ENCODE measurements at places on chromosomes 7 and 10.

DNA sequence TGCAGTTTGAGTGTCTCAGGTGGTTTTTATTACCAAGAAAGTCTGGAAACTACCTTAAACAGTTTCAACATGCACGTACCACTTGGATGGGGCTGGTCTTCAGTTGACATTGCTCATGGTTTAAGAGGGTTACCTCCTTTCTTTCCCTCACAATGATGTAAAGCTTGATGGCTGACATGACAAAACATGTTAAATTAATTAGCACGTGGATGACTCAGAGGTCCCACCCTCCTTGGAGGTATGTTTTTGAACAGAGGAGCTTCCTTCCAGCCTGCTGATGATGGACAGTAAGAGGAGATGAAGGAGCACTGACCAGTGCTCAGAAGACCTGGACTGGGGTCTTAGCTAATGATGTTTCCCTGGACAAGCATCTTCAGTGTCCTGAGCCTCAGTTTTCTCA is 322.3 kb upstream of the PODXL start:
- DNase-seq, result no peak

DNA sequence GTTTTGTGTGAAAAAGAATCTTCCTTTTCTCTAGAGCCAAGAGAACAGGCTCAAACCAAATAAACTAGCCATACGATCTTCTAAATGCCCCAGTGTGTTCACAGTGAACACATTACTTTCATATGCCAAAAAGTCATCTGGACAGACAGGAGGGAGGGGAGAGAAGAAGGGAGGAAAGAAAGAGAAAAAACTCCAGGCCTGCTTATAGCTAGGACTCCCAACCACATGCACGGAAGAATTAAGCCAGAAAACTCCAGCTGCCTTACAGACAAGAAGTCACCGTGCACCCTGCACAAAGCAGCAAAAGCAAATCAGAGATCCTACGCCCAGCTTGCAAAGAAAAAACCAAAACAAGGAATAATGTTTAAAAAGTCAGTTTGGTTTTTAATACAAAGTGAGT is 34.3 kb downstream of the SNX8 start:
- DNase-seq, result no peak

GRCh38 chr10:62284221-62284620 is 15.6 kb upstream of the RTKN2 start:
- DNase-seq, result no peak

DNA sequence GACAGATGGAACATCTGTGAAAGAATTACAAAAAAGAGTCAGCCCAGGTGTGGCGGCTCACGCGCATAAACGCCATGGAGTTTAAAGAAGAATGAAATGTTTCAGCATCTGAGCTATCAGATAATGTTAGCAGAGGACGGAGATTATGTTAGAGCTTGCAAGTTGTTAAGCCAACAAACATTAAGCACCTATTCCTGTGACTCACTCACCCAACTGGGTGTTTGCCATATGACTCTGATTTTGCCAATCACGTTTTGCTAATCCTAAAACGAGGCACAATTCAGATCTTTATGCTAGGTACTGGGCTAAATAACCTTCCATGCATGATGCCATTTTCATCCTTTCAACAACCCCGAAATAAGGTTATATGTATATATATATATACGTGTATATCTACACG is 29.0 kb upstream of the CCNY start:
- no peak for DNase-seq

GRCh38 chr7:158247758-158248487 is 339.7 kb downstream of the PTPRN2 start:
- DNase-seq, result no peak
